ENCODE measurements at places on chromosomes 16 and 17.

GRCh38 chr16:1723450-1724147 is 17.6 kb downstream of the MAPK8IP3 start:
- DNase-seq = no peak

DNA sequence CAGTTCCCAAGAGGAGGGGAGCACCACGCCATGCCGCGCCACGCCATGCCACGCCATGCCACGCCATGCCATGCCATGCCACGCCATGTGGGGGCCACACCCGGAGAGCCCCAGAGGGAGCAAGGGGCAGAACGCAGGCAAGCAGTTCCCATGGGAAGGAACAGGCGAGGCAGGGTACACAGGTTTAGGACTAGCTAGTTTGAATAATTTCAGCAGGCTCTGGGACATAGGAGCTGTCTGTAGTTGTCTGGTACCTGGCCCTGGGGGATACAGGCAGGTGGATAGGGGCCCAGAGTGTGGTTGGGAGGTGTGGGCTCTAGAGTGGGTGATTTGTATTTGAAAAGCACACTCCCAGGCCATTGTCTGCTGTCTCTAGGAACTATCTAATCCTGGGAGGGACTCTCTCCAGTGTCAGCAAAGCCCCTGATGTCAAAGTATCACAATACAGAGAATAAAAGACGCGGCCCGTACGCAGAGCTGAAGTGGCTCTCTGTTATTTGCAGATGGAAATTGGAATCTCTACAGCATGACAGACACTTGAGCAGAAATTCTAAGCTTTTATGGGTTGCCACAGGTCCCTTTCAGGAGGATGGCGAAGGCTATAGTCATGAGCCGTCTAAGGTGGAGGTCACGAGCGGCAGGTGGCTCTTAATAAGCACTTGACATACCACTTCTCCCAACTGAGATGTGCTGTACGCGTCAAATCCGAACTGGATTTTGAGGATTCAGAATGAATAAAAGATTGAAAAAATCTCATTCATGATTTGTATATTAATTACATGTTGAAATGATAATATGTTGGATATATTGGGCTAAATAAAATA is 220.8 kb upstream of the TNRC6C start:
- no peak for DNase-seq

GRCh38 chr17:49729069-49729468 is 21.3 kb upstream of the SLC35B1 start:
- DNase-seq = no peak

DNA sequence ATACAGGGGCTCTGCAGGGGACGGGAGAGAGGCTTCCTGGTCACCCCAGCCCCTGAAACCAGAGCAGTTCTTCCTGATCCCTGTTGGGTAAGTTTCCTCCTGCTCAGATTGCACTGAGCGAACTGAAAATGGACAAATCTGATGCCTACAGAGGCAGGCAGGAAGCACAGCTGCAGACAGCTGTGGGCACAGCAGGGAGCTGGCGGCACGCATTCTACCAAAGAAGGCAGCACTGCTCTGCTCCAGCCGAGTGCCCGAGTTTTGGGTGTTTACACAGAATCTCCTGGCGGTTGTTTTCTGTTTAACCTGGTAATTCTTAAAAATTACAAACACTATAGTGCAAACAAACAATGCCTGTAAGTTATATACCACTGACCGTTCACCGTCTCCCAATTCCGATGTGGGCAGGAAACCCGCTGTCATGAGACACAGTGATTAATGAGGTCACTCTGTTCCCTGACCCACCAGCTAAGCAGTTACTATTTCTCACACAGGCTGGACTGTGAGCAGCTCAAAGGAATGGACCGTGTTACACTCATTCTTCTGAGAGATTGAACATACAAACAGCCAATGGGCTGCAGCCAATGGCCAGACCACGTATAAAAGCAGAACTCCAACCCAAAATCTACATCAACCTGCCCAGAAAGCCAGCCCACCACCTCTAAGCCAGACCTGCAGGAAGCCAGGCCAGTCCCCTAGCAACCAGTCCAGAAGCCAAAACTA is 25.5 kb downstream of the NSMCE1 start:
- peak; percentile 85 for DNase-seq

DNA sequence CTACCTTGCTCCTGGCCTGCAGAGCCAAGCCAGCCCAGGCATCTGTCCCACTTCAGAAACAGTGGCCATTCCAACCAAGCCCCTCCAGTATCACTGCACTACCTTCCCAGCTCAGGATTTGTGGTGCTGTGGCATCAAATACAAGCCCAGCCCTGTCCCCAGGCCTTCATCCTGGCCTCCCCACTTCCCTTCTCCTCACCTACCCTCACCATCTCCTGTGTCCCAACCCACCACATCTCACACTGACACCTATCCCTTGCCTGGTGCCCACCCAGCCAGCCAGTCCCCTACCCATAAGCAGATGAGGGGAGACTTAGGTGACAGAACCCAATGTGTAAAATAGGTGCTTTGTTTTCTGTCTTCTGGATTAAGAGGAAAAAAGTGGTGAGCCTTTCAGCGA is 66.0 kb upstream of the CDH5 start:
- DNase-seq = no peak

DNA sequence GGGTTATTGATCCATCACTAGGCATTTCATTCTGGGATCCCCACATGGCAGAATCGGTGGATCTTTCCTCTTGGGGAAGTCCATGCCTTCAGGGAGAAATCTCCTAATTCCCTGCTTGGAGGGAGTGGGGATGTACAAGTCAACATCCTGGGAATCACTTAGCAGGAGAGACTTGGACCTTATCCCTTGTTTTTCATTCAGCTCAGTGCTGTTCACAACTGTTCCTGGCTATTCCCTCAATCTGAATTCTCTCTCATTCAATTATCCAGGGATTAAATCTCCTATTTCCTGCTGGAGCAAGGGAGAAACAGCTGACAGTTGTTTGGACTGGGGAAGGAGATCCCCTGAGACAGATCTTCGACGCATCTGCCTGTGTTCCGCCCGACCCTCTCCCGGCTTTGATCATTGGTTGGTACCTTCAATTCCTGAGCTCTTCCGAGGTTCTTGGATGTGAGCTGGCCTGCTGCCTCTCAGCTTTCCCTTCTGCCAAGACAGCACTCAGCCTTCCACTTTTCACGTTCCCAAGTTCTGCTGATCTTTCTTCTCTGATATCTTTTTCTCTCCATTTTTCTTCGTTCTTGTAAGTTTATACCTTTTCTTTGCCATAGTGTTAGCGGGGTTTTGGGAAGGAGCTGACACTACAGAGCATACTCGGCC is 115.4 kb upstream of the GNAO1 start:
- DNase-seq = no peak

DNA sequence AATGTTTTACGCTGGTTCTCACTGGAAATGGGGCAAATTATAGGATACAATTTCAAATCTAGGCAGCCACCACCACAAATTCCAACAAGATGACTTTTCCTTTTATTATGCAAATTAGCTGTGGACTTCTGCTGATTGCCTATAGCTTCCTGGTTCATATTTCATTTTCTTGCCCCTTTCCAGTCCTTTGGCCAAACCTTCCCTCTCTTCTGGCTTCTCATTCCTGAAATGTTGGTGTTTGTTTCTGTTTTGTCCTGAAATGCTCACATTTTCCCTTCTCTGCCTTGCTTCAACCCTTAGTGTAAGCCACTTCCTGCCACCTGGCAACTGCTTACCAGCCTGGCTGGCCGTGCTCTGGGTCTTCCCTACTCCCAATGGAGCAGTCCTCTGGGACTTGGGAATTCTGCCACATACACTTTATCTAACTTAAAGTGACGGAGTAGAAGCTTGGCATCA is 14.0 kb downstream of the PRSS54 start:
- DNase-seq = no peak

GRCh38 chr16:23930791-23931190 is 95.0 kb downstream of the PRKCB start:
- DNase-seq = no peak

DNA sequence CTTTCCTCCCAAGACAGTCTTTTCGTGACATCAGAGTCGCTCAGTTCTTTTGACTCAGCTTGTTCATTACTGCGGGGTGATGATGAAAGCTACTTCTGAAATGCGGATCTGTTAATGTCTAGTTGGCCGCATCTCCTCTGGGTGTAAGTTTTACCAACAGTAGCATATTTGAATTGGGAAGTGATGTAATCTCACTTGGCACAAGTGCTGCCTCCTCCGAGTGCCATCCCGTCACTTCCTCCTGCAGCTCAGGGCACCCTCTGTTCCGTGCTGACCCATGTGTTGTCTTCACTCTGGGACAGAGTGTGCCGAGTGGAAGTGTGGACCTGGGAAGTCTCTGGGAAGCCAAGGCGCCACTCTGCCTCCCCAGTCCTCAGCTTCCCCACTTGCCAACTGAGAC is 8.9 kb downstream of the ADAD2 start:
- no peak for DNase-seq

GRCh38 chr16:72785171-72785570 is 262.8 kb downstream of the ZFHX3 start:
- DNase-seq = no peak

DNA sequence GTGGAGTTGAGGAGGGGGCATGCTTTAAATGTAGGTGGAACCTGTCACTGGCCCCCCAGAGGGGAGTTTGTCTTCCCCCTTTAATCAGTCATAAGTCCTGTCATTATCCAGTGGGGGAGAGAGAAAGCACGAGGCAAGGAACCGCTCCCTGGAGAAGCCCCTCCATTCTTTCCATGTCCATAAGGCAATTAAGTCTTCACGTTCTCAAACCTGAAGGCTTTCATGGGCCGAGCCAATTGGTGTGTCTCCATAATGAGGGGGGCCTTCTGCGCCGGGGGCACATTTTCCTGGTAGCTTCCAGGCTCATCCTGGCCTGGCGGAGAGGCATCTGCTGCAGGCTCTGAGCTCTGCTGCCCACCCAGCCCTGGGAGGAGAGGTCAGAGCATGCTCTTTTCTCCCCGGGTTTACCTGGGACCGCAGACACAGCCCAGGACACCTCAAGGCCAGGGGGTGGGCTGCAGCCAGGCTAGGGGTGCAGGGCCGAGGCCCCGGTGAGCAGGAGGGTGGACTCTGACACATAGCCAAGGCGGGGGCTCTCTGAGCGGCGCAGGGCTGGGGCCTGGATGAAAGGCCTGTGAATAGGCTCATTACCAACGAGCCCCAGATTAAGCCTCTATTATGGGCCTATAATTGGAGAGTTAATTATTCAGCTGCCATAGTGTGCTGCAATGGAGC is 42.5 kb downstream of the C16orf78 start:
- DNase-seq = no peak

- no peak for DNase-seq
Observed at GRCh38 chr17:57948169-57948554, 7.0 kb downstream of the CUEDC1 start.

DNA sequence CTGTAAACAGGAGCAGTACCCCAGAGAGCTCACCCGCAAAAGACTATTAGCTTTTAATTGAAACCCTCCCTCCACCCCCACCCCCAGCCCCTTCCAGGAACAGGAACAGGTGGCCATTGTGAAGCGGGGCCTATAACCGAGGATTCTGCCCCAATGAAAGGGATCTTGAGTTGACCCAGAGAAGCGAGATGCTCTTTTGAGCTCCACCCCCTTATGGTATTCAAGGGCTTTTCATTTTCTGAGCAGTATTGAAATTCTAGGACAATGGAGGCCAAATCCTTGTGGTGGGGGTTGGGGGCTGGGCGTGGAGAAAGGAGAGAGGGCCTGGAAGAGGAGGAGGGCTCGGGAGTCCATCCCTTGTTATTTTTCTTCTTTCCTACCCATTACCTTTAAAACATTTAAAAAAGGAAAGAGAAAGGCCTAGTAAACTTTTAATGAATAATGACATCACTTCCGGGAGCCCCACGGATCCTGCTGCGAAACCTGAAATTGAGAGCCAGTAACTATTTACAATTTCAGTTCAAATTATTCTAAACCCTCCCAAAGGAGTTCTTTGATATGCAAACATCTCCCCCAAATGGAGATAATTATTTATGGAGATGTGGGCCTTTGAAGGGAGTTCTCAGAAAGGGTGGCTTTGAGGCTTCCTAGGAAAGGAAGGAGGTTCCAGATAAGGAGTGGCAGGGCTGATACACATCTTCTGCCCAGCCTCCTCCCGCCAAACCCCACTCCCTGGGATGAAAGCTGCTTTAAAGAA is 30.5 kb downstream of the HS3ST3B1 start:
- DNase-seq = no peak

DNA sequence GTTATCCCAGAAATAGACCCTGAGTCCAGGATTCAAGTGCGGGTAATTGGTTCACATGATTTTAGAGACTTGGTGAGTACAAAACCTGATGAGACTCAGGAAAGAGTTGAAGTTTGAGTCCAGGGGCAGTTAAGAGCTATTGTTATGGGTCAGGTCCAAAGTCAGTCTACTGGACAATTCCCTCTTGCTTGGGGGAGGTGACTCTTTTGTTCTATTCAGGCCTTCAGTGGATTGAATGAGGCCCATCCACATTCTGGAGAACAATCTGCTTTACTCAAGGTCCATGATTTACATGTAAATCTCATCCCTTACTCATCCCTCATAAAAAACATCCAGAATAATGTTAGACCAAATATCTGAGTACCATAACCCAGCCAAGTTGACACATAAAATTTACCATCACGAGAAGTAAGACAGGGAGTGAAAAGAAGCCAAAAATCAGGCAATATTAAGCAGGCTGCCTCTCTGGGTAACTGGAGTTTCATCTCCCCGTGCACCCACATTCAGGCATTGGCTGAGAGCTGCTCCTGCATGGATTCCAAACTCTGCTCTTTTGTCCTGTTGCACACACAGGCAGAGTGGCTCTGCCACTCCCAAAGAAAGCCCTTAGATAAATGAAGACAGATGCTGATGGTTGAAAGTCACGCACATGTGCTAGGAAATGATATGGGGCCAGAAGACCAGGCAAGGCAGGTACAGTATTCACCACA is 156.0 kb upstream of the SALL1 start:
- no peak for DNase-seq

DNA sequence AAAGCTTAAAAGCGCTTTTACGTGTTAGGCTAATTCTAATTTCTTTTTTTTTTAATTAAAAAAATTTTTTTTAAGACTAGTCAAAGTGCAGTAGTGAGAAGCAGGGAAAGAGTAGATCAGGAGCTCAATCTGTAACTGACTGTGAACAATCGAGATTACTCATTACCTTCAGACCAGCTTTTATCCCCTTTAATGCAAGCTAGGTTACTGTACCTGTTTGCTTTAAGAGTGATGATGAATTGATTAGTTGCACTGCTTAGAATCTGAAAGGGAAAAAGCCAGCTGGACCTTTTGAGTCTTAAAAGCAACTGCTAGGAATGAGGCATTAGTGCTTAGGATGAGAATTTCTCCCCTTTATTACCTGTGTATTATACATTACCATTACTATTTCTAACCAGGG is 19.0 kb downstream of the PSMD11 start:
- no peak for DNase-seq

DNA sequence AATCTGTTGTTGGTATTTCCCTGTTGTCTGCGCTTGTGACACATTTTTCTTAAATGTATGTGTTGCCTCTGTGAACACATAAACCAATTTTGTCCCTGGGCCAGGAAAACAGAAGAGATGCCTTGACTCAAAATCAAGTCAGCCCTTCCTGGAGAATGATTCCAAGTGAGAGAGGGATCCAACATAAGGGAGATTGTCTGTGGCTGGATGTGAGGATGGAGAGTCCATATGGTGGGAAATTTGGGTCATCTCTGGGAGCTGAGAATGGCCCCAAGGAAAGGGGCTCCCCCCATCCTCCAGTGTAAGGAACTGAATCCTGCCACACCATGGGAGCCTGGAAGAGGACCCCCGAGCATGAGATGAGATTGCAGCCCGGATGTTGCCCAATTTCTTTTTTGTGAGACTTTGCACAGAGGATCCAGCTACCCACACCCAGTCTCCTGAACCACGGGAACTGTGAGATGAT is 13.5 kb downstream of the CRYM start:
- no peak for DNase-seq

- no peak for DNase-seq
Observed at GRCh38 chr17:73324160-73324475, 12.3 kb upstream of the CDC42EP4 start.

- DNase-seq = no peak
Observed at GRCh38 chr17:68290268-68290954, 516 bp downstream of the SLC16A6 start.

Measured in Panc1 (cell line).